ENCODE measurements at places on chromosomes 16 and 17.

DNA sequence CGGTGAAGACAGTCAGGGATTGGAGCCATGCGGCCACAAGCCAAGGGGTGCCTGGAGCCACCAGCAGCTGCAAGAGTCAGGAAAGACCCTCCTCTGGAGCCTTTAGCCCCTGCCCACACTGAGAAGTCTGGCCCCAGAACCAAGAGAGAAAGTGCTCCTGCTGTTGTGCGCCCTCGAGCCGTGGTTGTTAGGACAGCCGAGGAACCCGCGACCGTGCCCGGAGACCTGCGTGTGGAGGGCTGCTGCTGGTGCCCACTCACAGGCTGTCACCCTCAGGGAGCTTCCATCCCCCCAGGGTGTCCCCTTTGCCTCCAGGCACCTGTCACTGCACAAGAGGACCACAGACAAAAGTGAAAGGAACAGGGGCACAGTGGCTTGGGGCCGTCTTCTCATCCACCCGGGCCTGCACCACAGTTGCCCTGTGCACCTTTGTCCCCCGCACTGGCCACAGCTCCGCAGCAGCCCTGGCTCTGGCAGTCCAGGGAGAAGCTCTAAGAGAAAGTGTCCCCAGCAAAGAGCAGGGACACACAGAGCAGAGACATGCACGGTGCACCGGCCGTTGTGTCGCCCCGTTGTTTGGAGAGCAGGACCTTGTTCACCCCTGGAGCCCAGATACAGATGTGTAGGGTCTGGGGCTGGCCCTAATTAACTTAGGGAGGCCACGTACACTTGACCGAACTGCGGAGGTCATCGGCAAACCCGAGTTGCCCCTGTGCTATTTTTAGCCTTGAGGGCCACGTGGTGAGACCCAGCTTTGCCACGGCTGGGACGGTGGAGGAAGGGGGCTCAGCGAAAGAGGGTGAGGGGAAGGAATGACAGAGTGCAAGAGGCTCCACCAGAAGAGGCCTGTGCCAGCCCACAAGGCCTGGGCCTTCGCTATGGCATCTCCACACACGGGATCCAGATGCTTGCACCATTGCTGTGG, 329.2 kb downstream of the C16orf95 start:
- no peak for DNase-seq

- peak; percentile 92 for DNase-seq
These were observed 102.9 kb downstream of the HIC1 start for GRCh38 chr17:2157675-2158395.

GRCh38 chr17:16472539-16472938, 19.5 kb downstream of the LRRC75A start:
- DNase-seq = no peak

GRCh38 chr16:58197314-58198012, 443 bp downstream of the CSNK2A2 start:
- no peak for DNase-seq

GRCh38 chr16:16019488-16019887, 70.1 kb downstream of the ABCC1 start:
- DNase-seq = peak; percentile 64

- peak; percentile 60 for DNase-seq
These were observed 667 bp downstream of the OGFOD1 start for GRCh38 chr16:56451753-56452689.

DNA sequence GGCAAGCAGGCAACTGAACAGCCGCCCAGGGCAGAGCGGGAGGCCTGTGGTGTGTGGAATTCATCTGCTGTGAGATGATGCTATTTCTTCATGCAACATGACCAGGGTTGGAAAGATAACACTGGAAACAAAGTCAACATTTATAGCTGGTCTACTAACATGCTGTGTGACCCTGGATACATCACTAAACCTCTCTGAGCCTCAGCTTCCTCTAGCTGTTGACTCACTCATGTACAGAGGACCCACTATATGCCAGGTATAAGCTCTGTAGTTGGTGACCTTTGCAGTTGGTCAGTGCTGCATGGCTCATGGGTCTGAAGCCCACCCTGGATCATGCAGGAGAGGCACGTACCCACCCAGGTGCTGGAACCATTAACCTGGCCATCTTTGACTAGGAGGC, 180.9 kb downstream of the ZNF423 start:
- no peak for DNase-seq
